ENCODE measurements at places on chromosomes 3 and 15. TPM values are rescaled to one million over a fixed set of nuclear protein-coding genes. Genes with fewer than 3 reads are reported as not detected.

DNA sequence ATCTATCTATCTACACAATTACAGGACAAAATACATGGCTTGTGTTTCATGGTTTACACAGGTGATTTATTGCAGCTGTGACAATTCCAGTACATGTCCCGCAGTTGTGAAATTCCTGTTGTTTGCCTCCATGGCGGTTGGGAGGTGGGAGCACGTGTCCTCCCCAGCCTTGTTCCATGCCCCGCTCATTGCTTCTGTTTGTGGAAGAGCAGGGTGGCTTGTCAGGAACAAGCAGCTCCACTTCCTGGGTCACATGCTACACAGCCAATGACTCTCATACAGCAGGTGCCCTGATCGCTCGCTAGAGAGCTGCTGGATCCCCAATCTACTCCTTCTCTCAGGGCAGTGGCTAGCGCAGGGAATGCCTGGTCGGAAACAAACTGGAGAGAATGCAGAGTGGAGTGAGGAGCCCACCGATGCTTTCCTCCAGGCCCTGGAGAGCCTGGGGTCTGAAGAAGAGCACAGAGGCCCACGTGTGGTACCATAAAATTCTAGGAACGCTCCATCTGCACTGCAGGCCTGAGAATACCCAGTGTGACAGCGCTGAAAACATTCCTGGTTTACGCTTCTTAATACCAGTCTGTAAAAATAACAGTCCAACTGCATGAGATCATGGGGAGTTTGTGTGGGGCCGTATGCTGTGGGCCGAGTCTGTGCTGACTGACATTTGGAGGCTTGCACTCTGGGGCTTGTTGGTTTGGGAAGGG lies 270.6 kb upstream of the RGMA start:
- DNase-seq, result no peak

DNA sequence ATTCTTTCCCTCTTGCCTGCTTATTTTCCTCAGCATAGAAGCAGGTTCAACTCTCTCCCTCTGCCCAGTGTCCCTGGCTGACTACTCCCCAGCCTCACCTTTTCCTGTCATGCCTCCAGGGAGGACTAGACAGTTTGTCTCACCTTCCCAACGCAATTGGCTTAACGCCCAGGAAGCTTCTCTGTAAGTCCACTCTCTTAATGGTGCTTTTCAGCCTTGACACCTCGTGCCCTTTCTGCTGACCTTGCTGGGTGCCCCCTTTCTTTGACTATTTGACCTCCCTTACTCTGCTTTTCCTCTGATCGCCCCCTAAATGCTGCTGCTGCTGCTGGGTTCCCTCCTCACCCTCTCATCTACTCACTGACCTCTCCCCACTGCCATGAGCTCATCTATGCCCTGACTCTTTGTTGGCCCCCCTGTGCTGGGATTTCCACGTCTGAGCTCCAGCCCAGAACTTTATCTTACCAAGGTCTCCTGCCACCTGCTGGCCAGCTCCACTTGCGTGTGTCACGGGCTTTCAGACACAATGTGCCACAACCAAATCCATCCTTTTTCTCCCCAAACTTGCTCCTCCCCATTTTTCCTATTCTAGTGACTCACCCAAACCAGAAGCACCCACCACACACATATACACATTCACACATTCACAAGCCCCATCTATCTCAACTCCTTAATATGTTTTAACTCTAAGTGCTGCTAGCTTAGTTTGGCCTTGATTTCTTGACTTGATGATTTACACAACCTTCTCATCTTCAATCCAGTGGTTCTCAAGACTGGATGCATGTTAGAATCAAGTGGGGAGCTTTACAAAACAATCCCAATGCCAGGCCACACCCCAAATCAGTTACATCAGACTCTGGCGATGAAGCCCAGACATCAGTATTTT lies 16.6 kb downstream of the EPB42 start:
- no peak for DNase-seq

The SLC28A1 gene
- total RNA-seq, result not detected

The ITIH1 gene
- 0.33 TPM for total RNA-seq

The OR5K2 gene
- total RNA-seq, result not detected

GRCh38 chr3:24548278-24548677 lies 53.6 kb upstream of the THRB start:
- no peak for DNase-seq

DNA sequence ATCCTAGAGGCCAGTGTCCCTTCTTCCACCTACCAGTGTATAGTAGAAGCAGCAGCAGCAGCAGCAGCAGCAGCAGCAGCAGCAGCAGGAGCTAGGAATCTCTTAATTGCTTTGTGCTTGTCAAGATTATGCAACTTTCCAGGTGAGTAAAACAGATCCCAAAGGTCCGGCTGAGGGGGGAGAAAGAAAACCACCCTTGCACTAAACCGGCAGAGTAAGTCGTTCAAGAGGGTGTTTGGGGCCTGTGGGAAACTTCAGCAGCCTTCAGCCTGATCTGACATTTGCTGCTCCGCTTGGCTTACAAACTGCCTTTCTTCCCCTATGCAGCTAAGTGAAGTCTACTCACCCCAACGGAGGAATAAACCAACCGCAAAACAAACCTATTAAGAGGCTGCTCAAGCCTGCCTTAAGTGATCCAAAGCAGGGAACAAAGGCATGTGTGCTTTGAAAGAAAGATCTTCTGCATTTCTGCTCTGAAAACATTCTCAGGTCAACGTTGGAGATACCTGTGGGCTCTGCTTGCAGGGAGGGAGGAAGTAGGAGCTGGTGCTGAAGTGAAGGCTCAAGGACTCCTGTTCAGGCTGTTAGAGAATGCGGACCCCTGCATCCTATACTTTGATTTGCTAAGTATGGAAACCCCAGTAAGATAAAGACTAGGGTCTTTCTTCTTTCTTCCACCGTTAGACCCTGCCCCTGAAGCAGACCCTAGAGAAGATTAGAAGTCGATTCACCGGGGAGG lies 35.7 kb upstream of the DLG1 start:
- DNase-seq, result no peak

GRCh38 chr3:111676211-111677006 lies 81.3 kb upstream of the ZBED2 start:
- DNase-seq, result peak; percentile 50

- DNase-seq, result no peak
Measured at GRCh38 chr3:181715571-181716340, 4.0 kb downstream of the SOX2 start.

The PRR20G gene
- total RNA-seq, result not detected

DNA sequence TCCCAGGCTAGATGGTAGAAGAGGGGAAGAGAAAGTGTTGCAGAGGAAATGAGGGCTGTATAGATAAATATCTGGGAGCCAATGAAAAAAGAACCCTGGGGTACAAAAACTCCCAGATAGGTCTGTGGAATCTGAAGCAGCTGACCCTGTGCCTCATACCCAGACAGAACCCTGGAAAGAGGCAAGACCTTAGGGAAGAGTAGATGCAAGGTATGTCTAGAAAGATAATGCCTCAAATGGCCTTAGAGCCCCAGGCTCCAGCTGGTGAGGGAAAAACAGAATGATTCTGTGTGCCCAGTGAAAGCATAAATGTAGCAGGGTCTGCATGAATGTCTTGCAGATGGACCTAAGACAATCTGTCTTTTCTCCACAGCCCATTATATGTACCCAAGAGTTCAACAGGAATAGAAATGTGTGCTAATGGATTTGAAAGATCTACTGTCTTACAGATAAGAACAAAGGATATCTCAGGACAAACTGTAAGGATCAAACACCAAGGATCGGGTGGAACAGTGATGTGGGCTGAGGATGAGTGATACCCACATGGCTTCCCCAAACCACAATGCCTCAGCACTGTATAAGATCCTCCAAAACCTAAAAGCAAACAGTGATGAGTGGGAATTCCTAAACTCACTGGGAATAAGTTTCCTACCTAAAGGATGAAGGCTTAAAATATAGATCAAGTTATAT lies 58.8 kb downstream of the NCEH1 start:
- no peak for DNase-seq

DNA sequence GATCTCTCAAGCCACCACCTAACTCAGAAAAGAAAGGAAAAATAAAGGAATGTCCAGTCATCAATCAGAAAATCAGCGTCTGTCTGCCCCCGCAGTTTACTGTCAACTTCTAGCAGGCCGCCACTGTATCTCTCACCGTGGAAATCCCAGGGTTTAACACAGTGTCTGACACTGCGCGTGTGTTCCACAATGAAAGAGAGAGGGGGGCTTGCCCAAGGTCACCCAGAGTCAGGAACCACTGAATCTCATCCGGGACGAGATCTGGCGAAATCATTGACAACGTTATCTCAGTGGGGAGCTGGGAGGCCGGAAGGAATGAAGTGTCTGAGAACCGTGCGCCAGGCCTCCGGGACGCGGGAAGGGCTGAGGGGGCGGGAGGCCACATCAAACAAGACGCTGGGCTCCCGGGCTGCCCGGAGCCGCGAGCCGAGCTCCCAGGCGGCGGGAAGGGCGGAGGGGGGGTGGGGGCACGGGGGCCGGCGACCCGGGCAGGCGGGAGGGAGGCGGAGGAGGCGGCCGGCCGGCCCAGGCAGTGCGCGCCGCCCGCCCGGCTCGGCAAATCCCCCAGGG lies 2.2 kb upstream of the HES1 start:
- no peak for DNase-seq

DNA sequence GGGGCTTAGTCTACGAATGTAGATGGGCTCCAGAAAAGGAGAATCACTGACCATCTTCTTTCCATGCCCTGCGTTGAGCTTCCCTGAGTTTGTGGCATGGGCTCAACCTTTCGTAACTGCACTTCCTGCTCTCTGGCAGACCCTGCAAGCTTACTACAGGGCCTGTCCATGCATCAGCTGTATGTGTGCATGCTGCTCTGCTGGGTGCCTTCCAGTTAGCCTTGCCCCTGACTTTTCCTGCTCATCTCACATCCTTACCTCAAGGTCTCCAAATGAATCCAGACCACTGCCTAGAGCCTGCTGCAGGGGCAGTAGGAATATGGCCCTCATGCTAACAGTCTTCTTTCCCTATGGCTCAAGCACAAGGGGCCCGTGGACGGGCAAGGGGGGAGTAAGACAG lies 2.0 kb upstream of the TF start:
- DNase-seq, result no peak

DNA sequence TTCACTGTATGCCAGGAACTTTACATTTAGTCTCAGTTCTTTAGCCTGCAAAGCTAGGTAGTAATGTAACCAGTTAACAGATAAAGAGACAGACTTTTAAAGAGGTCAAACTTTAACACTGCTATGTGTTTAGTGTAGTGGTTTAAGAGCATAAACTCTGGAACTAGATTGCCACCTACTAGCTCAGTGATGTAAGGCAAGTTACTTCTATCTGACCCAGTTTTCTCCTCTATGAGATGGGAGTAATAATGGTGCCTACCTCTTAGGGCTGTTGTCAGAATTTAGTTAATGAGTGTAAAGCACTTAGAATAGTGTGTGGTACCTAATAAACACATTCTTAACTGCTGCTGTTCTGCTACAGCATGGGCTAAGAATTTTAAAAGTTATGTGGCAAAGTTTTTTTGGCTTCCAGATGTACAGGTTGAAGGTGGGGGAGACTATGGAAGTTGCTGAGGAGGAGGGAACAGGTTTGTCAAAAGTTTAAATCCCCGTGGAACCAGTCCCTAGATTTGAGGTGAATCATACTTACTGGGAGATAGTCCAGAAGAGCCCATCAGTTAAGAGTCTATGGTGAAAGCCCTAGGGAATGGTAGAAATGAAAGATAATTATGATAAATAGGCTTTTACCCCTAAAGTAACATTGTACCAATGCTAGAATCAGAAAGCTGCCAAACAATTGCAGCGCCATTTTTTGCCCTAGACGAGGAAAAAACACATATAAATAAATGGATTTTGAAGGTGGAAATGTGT lies 13.9 kb downstream of the TSC22D2 start:
- DNase-seq, result no peak

DNA sequence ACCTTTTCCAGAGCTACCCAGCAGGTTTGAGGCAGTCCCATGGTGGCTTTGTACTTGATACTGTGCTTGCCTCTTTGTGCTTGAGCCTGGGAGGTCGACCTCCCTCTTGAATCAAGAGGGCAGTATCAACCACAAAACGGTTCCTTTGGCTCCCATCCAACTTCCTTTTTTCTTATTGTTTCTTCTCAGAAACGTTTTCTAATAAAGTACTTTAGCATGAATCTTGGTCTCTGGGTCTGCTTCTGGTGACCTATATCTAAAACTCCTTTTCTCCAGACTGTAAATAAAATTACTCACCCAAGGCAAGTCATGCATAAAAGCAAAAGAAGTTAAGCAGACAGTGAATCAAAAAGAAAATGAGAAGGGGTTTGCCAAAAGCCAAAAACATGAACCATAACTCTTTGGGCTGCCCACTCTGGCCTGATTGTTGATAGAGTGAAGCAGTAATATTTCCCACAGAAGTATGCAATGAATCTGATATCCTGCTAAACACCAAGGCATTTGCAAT lies 112.2 kb upstream of the SLC4A7 start:
- no peak for DNase-seq

DNA sequence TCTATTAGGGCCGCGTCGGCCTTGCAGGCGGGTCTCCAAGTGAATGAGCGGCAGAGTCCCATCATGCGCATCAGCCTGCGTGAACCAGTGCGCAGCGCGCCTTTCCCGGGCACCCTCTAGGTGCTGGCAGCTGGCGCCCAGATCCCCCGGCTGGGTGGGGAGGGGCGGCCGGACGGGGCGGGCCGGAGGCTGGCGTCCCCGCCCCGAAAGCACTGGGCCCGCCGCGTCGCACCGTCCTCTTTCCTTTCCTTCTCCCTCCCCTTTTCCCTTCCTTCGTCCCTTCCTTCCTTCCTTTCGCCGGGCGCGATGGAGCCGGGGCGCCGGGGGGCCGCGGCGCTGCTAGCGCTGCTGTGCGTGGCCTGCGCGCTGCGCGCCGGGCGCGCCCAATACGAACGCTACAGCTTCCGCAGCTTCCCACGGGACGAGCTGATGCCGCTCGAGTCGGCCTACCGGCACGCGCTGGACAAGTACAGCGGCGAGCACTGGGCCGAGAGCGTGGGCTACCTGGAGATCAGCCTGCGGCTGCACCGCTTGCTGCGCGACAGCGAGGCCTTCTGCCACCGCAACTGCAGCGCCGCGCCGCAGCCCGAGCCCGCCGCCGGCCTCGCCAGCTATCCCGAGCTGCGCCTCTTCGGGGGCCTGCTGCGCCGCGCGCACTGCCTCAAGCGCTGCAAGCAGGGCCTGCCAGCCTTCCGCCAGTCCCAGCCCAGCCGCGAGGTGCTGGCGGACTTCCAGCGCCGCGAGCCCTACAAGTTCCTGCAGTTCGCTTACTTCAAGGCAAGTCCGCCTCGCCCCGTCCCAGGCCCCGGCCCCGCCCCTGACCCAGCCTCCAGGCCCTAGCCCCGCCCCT lies at the start of gene CRTAP:
Gene CRTAP, plus strand, starts transcription at position 243 of the 850 bp plus-strand sequence. Its CDS starts 64 bp downstream, at position 307.
- peak; percentile 89 for DNase-seq

The ARRDC4 gene
- 13.9 TPM for total RNA-seq

DNA sequence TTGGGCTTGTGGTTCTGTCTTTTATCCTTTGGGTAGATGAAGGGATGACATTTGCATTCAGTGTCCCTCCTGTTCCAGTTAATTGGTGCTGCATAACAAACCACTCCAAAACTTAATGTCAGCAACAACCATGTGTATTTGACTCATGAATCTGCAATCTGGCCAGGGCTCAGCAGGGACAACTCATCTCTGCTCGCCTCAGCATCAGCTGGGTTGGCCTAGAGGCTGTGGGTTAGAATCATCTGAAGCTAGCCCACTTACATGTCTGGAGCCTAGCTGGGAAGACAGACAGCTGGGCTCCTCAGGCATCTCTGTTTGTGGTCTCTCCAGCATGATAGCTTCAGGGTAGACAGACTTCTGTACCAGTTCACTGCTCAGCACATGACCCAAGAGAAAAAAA lies 92.0 kb downstream of the TMEM108 start:
- no peak for DNase-seq

Data from breast epithelium (tissue), 4 donors.